Activated CD4-positive, CD25-positive, alpha-beta regulatory T cell treated with anti-CD3 and anti-CD28 coated beads, Interleukin-2, amount 50 U/mL, for 16 hours (primary cell): ENCODE measurements at places on chromosomes 16 and 17.

GRCh38 chr17:81119223-81120148 lies 45.8 kb upstream of the PVALEF start:
- peak; percentile 60 for DNase-seq

GRCh38 chr17:58215685-58216084 lies 3.4 kb downstream of the MKS1 start:
- DNase-seq: no peak

DNA sequence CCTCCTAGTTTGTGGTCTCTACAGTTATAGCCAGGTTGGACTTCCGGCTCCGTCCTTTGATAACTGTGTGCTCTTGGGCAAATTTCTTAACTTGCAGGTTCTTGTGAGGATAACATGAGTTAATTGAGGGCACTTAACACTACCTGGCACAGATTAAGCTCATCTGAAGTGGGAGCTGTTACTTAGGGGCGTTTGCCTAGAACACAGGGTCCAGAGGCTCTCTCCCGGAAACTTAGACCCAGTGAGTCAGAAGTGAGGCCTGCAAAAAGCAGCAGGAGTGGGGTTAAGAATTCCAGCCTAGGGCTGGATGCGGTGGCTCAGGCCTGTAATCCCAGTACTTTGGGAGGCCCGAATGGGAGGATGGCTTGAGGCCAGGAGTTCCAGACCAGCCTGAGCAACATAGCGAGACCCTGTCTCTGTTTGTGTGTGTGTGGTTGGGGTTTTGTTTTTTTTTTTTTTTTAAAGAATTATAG lies 1.4 kb downstream of the MVP start:
- DNase-seq: no peak

GRCh38 chr17:40980596-40980995 lies 3.5 kb downstream of the KRT40 start:
- no peak for DNase-seq

DNA sequence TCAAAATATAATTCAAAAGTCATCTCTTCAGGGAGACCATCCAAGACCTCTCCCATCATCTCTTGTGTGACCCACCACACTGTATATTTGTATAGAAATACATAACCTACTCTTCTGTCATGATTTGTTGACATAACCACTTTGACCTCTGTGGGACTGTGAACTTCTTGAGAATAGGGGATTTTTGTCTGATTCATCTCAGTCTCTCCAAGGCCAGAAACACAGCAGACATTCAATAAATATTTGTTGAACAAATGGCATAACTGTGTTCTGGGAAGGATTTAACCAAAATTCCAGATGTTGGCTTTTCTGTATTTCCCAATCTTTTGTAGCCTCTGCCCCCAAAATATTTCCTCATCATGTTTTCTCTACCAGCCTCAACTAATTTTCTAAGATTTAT lies 169.7 kb downstream of the CDH11 start:
- no peak for DNase-seq
